ENCODE measurements at places on chromosomes 13 and 19.
A peak's percentile ranks its signal among the peaks of the same experiment; 100 is the strongest.

DNA sequence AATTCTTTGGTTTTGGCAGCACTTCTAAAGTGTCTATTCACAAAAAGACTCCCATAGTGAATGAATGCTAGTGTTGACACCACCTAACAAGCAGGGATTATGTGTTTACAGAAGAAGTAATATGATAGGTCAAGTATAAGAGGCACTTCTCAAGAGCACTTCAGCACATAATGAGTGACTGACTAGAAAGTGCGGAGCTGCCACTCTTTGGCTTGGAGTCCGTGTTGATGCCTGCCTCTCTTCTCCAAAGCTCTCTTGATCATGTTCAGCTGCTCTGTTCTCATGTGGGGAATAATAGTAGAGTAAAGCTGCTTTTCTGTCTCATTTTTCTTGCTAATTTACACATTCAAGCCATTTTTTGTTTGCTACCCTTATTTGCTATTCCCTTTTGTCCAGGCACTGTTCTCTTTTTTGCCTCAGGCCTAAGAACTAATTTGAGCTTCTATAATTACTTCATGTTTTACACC is 22.7 kb upstream of the MAB21L1 start:
- DNase-seq, result no peak

- no peak for DNase-seq
These were observed 17.6 kb downstream of the GPR42 start for GRCh38 chr19:35388277-35389054.

- no peak for DNase-seq
These were observed 4.9 kb downstream of the TSSK6 start for GRCh38 chr19:19510432-19510831.

GRCh38 chr13:32471187-32471922 is 43.4 kb upstream of the N4BP2L1 start:
- DNase-seq, result no peak

- no peak for DNase-seq
These were observed 71.7 kb upstream of the SOX21 start for GRCh38 chr13:94784066-94784465.

DNA sequence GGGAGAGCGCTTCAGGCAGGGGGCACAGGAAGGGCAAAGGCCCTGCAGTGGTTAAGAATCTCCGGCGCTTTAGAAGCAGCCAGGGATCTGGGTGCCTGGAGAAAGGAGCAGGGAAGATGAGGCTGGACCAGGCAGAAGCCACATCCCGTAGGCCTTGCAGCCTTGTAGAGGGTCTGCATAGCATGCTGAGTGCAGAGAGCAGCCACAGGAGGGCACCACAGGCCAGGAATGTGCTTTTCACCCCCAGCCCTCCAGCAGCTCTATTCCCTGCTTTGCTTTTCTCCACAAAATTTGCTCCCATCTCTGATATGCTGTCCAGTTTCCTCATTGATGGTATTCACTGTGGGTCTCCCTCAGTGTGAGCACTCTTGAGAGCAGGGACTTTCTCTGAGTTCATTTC is 5.7 kb downstream of the WDR62 start:
- peak; percentile 15 for DNase-seq

DNA sequence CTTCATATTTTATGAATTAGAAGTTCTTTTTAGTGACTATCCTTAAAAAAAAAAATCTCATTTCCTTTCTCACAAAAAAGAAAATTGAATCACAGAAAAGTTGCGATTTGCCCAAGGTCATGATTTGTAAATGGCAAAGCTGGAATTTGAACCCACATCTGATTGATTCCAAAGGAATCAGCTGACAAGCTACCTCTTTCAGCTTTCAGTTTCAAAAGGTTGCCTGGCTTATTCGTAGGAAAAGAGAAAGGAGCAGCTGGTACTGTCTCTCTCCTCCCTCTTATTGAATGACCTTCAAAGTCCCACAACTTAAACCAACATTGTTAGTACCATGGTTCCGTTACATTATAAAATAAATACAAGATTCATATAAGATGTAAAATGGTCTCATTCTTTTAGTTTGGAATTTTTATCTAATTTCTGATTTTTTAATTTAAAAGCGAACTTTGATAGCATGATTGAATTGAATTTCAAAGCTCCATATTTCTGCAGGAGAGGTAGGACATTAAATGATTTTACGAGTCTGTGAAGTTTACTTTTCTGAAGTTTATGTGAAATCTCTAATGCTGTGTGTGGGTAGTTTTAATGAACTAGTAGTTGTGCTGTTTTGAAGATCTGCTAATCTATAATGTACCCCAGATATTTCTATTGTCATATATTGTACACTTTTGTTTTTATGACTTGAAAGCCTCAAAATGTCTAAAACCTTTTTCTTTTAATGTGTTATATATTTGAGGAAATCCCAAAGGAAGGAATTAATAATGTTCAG is 18.5 kb upstream of the KCTD4 start:
- peak; percentile 55 for DNase-seq

DNA sequence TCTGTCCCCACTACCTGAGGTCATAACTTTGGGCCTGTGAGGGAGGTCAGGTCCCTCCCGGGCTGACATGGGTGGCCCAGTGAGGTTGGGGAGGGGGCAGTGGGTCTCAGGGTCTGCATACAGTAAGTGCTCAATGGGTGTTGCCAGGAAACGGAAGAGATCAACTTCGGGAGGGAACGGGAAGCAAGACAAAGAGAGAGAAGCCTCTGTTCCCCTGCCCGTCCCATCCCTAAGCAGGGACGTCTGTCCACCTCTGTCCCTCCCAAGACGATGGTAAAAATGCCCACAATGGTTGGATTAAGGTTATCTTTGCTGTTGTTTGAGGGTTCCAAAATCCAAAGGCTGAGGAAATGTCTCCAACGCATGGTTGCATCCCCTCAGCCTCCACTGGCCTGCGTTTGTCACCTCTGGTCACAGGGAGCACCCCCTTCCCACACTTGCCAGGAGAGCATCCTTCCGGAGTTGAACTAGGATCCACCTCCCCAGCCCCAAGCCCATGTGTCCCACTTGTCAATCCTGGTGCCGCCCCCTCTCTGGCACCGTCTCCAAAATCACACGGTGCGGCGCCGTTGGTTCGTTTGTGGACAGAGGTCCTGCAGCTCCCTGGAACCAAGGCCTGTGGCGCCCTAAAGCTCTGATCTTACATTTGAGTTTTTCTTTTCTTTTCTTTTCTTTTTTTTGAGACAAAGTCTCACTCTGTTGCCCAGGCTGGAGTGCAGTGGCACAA is 774 bp upstream of the HOMER3 start:
- DNase-seq, result no peak

GRCh38 chr13:42814868-42815267 is 33.5 kb downstream of the FAM216B start:
- peak; percentile 28 for DNase-seq

GRCh38 chr13:80900561-80900960 is 559.6 kb upstream of the SPRY2 start:
- no peak for DNase-seq

Measured in suppressor macrophage treated with lipopolysaccharide for 4 hours (primary cell).